Pancreas (tissue), 10 donors: ENCODE measurements at places on chromosomes 4 and X.

DNA sequence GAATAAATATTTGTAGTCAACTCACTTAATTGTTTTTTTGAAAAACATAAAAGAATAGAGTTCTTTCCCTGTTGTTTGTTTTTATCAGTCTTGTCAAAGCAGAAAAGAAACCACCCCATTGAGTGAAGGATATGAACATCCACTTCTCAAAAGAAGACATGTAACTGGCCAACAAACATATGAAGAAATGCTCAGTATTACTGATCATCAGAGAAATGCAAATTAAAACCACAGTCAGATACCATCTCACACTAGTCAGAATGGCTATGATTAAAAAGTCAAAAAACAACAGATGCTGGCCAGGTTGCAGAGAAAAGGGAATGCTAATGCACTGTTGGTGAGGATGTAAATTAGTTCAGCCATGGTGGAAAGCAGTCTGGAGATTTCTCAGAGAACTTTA, 326.1 kb upstream of the EMCN start:
- no peak overlapping the region for H3K4me3 ChIP-seq
- H3K27me3 ChIP-seq: no peaks in the 10 kb centered on the region
- DNase-seq: no peak
- H3K27ac ChIP-seq: no peak overlapping the region
- H3K4me1 ChIP-seq: no peaks in the 10 kb centered on the region

DNA sequence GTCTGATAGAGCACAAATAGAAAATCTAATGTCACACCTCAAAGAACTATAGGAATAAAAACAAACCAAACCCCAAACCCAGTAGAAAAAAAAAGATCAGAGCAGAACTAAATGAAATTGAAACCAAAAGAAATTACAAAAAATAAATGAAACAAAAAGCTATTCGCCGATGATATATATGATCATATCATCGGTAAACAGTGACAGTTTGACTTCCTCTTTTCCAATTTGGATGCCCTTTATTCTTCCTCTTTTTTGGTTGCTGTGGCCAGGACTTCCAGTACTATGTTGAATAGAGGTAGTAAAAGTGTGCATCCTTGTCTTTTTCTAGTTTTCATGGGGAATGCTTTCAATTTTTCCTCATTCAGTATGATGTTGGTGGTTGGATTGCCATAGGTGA, 215.3 kb upstream of the AR start:
- H3K27ac ChIP-seq: no peak overlapping the region
- no peaks in the 10 kb centered on the region for H3K27me3 ChIP-seq
- H3K4me3 ChIP-seq: no peak overlapping the region

GRCh38 chr4:133147286-133147821, 1.7 kb upstream of the PCDH10 start:
- H3K4me3 ChIP-seq: no peak overlapping the region
- H3K27ac ChIP-seq: no peak overlapping the region

DNA sequence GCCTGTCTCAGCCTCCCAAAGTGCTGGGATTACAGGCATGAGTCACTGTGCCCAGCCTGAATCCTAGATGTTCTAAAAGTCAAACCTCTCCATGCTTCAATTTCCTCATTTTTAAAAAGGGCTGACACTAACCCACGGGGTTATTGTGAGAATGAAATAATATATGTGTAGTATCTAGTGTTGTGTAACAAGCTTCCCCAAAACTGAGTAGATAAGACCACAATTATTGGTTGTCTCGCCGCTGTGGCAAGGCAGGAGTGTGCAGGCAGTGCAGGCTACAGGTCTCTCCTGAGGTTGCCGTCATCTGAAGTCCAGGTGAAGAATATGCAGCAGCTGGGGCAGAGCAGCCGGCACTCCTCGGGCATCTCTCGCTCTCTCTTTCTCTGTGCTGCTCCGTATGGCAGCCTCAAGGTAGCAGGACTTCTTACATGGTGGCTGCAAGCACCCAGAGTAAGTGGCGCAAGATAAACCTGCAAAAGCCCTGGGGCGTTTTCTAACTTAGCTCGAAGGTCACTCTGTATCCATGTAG, 30.9 kb downstream of the RAB33B start:
- H3K36me3 ChIP-seq: no peaks in the 10 kb centered on the region
- H3K4me1 ChIP-seq: no peaks in the 10 kb centered on the region
- no peak overlapping the region for H3K27ac ChIP-seq
- H3K27me3 ChIP-seq: no peaks in the 10 kb centered on the region
